Caco-2 (cell line): ENCODE measurements at places on chromosomes 2 and 18. TPM values are rescaled to one million over a fixed set of nuclear protein-coding genes. Genes with fewer than 3 reads are reported as not detected.
A peak's percentile ranks its signal among the peaks of the same experiment; 100 is the strongest.

GRCh38 chr2:118939994-118940393 lies 2.0 kb upstream of the MARCO start:
- no peak for DNase-seq

SPOPL gene
- total RNA-seq = 31.6 and 32.9 TPM in 2 replicates

OSBPL6 gene
- 1.0 and 1.5 TPM in 2 replicates for total RNA-seq

- DNase-seq = no peak
Observed at GRCh38 chr2:122003196-122003940, 247.9 kb downstream of the TSN start.

GRCh38 chr2:188045016-188045415 lies 246.7 kb upstream of the GULP1 start:
- DNase-seq = no peak

- peak; percentile 59 for DNase-seq
Observed at GRCh38 chr2:191171708-191172355, 21.0 kb upstream of the STAT4 start.

DNA sequence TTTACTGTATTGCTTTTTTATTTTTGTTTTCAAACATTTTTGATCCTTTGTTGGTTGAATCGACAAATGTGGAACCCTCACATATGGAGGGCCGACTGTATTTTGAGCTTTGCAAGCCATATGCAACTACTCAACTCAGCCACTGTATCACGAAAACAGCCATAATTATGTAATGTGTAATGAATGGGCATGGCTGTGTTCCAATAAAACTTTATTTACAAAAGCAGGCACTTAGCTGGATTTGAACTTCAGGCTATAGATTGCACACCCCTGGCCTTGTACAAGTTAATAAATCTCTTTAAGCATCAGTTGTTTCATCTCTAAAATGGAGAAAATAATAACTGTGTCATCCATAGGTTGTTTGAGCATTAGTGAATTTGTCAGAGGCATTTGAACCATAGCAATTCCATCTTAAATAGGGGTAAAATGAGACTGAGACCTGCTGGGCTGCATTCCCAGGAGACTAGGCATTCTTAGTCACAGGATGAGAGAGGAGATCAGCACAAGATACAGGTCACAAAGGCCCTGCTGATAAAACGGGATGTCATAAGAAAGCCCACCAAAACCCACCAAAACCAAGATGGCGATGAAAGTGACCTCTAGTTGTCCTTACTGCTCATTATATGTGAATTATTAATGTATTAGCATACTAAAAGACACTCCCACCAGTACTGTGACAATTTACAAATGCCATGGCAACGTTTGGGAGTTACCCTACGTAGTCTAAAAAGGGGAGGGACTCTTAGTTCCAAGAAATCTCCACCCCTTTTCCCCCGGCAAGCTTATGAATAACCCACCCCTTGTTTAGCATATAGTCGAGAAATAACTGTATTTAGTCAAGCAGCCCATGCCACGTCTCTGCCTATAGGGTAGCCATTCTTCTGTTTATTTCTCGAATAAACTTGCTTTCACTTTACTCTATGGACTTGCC lies 13.7 kb upstream of the LTBP1 start:
- DNase-seq = no peak

GBX2 gene
- 2.1 and 2.4 TPM in 2 replicates for total RNA-seq

DNA sequence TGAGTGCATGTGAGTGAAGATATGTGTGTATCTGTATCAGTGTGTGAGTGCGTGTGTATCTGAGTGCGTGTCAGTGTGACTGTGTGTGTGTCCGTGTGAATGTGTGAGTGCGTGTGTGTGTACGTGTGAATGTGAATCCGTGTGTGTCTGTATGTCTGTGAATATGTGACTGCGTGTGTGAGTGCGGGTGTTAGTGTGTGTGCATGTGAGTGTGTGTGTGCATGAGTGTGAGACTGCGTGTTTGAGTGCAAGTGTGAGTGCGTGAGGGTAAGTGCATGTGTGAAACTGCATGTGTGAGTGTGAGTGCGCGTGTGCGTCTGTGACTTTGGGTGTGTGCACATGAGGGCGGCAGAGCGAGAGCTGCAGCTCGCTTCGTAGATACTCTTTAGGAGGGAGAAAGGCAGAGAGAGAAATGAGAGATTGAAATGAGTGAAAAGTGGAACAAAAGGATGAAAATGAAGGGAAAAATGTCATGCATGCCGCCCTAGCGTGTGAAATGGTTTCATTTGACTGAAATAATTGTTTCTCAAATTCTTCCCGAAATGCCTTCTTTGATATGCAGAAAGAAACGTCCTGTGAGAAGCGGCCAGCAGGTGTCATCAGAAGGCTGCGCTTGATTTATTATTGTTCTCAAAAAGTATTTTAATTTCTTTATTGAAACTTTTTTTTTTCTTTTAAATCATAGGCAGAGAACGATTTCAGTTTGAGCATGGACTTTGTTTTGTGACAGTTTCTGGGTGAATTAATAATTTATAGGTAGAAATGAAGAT lies 25.6 kb downstream of the ZNF407 start:
- DNase-seq = no peak

GRCh38 chr18:35458271-35458670 lies 39.5 kb downstream of the INO80C start:
- no peak for DNase-seq

CASP8 gene
- 32.1 and 33.4 TPM in 2 replicates for total RNA-seq

DNA sequence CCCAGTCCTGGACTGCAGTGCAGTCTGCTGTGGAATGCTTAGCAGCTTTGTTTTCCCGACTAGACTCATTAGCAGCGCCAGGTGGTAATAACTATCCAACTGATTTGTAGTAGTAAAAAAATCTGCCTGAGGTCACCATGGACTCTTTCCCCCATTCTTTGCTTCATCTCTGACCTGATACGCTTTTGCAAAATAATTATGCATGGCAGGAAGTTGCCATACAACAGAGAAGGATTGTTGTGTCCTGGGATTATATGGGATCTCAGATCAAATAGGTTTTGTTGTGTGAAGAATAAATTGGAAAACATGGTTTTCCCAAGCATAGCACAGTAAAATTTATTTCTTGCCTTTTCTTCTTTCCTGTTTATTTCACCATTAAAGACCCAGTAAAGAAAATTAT lies 72.4 kb upstream of the ATP5MC3 start:
- DNase-seq = no peak

- DNase-seq = no peak
Observed at GRCh38 chr2:85804583-85804982, 50.8 kb downstream of the ATOH8 start.

GRCh38 chr2:137339051-137339450 lies 573.7 kb downstream of the THSD7B start:
- no peak for DNase-seq

RPL37A gene
- 2,873 and 2,887 TPM in 2 replicates for total RNA-seq

NT5C1B gene
- not detected in 2 replicates for total RNA-seq

DNA sequence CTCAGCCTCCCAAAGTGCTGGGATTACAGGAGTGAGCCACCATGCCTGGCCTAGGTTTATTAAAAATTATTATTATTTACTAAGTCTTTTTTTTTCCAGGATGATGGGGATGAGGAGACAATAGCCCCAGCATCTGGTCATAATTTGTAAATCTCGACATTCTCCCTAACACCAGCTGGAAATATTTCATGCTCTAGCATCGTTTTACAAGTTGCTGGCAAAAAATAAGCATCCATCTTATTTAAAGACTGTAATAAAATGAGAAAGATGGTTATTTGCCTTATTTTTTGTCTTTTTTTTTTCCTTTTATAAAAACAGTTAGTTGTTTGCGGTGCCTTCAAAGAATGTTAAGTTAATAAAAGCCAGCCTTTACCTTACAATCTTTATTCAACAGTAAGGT lies 56.7 kb downstream of the SF3B1 start:
- no peak for DNase-seq

- peak; percentile 73 for DNase-seq
Observed at GRCh38 chr18:59308248-59308937, 10.1 kb downstream of the CPLX4 start.

MREG gene
- total RNA-seq = 41.7 and 43.8 TPM in 2 replicates

- no peak for DNase-seq
Observed at GRCh38 chr2:20624156-20624883, 26.6 kb downstream of the HS1BP3 start.

DNA sequence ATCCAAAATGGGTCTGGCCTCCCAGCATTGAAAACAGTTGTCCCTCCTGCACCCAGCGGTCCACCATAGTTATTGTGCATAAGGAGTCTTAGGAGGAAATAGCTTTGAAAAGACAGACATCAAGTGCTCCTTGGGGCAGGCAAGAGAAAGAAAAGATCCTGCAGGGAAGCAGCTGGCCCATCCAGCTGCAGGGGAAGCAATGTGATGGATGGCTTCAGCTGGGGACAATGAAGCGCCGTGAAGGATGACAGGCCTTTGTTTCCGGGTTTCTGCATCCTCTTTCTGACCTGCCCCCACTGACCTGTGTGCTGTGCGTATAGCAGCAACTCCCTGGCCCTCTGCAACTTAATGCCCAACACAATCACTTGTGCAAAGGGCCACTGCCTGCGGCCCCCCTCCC lies 142.9 kb upstream of the NCKAP5 start:
- DNase-seq = no peak

CAPN14 gene
- total RNA-seq = 0.21 and 0.23 TPM in 2 replicates

PAPOLG gene
- 14.0 and 14.4 TPM in 2 replicates for total RNA-seq

RTP5 gene
- total RNA-seq = not detected in 2 replicates

REG1A gene
- 0.73 TPM in 1 of 2 replicates, not detected in the other for total RNA-seq

GRCh38 chr2:9702604-9703084 lies 71.8 kb upstream of the YWHAQ start:
- peak; percentile 12 for DNase-seq

- no peak for DNase-seq
Observed at GRCh38 chr2:46875226-46875899, 40.2 kb downstream of the MCFD2 start.

- no peak for DNase-seq
Observed at GRCh38 chr2:230266638-230267037, 41.1 kb downstream of the SP140 start.

DNA sequence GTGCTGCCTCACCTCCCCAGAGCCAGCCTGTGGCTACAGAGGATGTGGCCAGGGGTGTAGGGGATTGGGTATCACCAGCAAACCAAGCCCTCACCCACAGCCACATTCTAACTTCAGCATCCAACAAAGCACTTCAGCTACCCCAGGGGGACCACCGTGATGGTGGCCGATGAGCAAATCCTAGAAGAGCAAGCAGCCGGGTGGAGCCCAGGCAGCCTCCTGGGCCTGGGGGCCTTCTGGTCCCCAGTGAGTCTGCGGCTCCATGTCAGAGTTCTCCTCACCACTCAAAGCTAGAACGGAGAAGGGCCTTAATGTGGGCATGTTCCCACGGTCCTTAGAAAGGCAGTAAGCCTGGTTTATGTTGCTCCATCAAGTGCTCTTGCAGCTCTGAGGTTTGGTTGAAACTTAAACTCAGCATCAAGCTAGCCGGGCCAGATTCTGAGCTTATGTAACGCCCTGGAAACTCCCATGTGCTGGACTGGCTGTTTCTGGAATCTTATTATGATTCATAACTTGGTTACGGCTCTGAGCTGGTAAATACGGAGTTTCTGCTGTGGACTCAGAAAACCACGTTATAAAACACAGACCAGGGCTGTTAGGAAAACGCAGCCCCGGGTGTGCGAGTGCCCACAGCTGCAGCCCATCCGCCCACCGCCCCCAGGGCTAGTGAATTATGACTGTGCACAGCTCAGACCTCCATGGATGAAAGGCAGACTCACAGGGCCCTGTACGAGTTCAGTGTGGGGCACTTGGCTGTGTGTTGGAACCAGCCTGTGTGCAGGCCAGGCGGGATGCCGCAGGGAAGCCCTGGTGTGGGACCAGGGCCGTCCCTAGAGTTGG lies 99.8 kb downstream of the SEPTIN10 start:
- no peak for DNase-seq

DNA sequence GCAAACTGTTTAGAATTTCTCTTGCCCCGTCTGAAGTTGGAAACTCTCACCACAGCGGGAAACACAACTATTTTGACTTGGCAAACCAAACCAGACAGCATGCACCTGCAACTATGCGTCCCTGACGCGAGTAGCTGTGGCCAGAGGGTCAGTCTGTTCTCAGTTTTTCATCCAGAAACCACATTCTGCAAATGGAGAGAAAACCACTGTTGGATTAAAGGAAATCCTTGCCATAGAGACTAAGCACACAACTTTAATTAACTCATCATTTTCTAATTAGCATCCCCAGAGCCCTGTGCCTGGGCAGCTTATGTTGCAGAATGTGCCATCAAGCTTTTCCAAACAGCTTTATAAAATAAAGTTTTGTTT lies 415.7 kb upstream of the TCF4 start:
- DNase-seq = no peak
